Tibial artery (tissue), 4 donors: ENCODE measurements at places on chromosomes 3 and 15.
A peak's percentile ranks its signal among the peaks of the same experiment; 100 is the strongest.

DNA sequence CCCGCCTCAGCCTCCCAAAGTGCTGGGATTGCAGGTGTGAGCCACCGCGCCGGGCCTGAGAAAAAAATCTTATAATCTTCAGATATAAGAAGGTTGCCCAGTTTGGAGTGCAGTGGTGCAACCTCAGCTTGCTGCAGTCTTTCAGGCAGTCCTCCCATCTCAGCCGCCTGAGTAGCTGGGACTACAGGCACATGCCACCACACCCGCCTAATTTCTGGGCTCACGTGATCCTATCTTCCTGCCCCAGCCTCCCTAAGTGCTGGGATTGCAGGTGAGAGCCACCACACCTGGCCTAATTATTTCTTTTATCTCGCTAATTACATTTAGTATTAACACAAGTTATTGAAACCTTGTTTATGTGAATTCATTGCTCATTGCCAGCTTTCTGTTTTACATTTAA is 13.5 kb downstream of the PAK2 start:
- no peak for DNase-seq

GRCh38 chr15:97691799-97692198 is 268.7 kb upstream of the ARRDC4 start:
- no peak for DNase-seq

DNA sequence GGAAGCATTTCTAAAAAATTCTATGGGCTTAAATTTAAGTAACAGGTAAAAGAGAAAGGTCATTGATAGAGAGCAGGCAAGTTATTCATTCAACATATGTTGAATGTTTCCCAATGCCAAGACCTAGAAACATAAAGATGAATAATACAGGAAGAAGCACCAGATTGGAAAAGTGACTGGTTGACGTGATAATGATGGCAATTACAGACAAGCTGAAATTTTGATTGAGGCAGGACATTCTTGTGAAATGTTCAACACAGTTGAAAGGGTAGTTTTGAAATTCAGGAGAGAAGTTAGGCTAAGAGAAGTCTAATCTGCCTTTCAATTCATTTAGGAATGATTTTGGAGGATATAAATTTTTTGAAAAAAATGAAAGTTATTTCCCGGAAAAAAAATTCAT is 536.3 kb upstream of the NAALADL2 start:
- DNase-seq: no peak

GRCh38 chr15:89835176-89835564 is 20.5 kb upstream of the ANPEP start:
- DNase-seq: no peak

DNA sequence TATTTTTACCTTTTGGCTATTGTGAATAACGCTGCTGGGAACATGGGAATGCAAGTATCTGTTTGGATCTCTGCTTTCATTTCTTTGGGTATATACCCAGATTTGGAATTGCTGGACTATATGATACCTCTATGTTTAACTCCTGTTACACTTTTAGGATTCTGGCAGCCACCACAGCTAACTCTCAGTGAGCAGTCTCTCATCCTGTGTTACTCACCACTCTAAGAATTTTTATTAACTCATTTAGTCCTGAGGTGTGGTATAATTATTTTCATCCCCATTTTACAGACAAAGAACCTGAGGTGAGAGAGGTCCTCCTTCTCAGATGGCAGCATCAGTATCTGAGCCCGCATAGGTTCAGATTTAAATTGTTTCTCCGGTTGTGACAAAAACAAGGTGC is 1.1 kb downstream of the SPATA12 start:
- no peak for DNase-seq

DNA sequence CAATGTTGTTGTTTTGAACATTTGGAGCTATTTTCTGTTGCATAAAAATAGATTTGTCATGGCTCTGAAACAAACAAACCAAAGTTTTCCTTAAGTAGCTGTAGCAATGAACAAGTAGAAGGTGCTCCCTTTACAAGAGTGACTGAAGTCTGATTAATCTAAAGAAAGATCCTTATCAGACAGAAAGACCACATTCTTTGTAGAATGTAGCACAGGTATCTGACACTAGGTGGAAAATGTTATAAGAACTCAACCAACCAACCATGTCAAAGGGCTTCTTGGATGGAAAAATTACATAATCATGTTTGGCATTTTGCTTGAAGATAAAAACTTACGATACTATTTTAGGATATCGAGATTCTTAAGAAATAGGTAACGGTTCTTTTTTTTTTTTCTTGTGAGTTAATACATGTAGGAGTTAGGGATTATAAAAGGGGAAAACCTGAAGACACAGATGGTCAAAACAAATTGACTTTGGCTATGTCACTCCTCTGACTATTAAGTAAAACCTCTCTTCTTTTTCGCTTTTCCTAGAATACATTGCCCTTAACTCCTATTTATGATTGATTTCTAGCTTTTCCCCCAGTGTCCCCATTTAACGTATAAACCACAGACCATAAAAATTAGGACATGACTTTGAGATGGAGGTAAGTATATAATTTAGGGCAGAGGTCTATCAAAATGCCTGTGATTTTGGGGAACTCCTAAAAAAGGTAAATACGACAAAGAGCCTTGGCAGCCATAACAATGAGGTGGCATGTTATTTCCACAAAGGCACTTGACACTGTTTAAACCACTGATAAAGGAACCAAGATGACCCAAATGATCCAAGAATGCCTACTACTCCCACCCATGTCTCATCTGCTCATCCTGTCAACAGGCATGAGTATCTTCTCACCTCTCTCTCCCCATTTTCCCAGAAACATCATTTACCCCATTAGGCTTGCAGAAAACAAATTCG is 72.0 kb downstream of the CCR4 start:
- DNase-seq: no peak

GRCh38 chr15:94253742-94254141 is 22.4 kb downstream of the MCTP2 start:
- DNase-seq: no peak

DNA sequence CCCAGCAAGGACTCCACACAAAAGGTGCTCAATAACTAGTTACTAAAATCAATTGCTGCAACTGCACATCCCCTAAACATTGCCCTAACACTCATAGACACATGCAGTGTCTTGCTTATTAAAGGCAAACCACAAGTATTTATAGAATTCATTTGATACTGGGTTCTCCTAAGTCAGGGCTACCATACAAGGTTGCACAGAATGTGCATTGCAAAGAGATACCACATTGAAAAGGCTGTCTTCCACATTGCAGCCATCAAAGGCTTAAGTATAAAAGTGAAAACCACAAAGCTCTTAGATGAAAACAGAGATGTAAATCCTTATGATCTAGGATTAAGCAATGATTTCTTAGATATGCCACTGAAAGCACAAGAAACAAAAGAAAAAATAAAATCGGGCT is 33.6 kb upstream of the TOPAZ1 start:
- DNase-seq: no peak

DNA sequence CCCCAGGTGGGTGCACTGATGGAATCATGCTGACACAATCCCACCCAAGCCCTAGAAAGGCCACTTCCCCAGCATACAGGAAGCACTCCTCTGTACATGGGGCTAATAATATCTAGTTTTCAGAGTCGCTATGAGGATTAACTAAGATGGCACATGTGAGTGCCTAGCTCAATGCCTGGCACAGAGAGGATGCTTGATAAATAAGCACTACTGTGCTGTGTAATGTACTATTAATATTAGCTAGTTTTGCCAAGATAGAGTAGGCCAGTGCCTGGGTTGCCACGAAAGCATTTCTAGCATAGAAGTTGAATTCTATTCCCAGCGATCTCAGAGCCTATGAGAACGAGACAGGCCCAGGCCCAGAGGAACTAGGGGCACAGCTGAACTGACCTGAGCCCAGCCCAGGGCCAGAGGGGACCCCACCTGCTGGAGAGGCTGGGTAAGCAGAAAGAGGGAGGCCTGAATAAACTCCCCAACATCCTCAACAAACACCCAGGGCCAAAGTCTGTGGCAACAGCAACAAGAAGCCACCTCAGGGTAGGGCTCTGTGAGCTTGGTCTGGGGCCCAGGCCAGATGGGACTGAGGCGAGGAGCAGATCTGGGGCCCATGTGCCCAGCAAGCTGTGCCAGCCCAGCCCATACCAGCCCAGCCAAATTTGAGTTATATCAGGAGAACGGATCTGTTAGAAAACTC is 7.6 kb upstream of the SEMA7A start:
- no peak for DNase-seq

DNA sequence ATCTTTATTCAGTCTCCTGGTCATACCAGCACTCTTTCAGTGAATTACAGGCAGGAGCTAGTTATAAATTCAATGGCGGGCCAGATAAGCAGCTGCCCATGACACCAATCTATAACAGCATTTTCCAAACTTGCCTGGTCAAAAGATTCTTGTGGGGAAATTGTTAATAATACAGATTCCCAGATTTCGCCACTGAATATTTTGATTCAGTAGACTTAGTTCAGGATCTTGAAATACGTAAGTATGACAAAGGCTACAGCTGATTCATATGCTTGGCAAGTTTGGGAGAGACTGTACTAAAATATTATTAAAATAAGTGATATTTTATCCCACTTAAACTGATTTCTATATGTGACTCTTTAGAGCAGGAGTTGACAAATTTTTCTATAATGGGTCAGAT is 119.3 kb downstream of the TMCO5A start:
- DNase-seq: no peak

- peak; percentile 36 for DNase-seq
Measured at GRCh38 chr15:73753250-73754130, at the start of gene INSYN1. TSS of gene INSYN1 (minus strand) at chr15:73753351. CDS start at chr15:73751130, 2,221 bp downstream.

DNA sequence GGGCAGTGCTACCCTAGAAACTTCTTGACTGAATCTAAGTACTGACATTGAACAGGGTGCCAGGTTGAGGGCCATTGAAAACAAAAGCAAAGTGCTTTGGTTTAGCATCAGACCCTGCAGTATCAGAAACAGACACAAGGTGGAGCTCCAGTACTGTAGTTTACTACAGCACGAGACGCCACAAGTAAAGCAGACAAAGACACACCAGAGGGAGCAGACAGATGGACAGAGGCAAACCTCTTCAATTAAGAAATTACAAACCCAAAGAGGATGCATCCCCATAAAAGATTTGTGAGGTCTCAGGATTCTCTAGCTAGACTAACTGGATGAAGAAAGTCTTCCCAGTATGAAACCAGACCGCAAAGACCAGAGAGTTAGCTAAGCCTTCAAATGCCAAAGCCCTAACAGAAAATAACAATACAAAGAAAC is 16.6 kb downstream of the TOP2B start:
- DNase-seq: no peak

- peak; percentile 49 for DNase-seq
Measured at GRCh38 chr3:12947504-12948369, 106.4 kb upstream of the RPL32 start.

DNA sequence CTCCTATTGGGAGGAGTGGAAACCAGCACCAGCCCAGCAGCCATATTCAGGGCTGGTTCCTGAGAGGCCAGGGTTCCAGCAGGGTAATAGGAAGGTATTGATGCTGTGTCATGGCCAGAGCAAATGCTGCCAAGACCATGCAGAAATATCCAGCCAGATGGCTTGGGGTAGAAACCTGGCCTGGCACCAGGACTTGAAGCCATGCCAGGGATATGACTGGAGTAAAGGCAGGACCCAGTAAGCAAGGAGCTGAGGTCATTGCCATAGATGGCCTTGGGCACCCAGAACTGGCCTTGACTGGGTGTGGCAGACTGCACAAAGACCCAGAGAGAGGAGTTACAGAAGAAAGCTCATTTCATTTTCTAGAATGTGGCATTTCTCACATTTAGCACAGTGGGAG is 257.6 kb upstream of the GOLGA6L4 start:
- DNase-seq: no peak
